ENCODE measurements at places on chromosomes 4 and X.
A peak's percentile ranks its signal among the peaks of the same experiment; 100 is the strongest.

DNA sequence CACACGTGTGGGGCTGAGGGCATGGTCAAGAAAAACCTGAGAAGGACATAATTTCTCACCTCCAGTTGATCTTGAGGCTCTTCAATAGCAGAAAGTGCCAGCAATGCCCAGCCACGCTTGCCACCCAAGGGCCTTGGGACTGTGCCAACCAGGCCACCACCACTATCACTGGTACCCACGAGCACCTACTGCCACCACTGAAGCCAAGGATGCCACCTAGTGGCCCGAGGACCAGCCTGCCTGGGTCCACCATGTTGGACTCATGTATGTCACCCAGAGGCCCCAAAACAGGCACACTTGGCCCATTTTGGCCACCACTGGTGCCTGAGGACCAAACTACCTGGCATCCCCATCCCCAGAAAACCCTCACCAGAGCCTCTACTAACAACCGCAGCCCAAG, 191.8 kb downstream of the ADAM29 start:
- no peak for DNase-seq

DNA sequence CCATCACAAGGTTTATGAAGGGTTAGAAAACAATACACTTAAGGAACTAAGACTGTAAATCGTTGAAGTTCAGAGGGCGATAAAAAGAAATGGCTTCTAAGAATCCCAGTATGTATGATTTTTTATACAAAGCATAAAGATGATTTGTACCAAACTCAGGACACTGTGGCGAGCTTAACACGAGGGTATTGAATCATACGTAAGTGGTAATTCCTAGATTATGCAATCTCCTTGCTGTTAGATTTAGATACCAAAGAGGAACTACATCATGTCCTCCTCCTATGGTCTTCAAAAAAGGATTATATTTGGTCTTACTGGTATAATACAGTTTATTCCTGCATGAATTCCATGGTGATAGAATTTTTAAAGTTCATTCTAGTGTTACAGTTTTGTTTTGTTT, 23.9 kb downstream of the NFKB1 start:
- DNase-seq, result no peak

DNA sequence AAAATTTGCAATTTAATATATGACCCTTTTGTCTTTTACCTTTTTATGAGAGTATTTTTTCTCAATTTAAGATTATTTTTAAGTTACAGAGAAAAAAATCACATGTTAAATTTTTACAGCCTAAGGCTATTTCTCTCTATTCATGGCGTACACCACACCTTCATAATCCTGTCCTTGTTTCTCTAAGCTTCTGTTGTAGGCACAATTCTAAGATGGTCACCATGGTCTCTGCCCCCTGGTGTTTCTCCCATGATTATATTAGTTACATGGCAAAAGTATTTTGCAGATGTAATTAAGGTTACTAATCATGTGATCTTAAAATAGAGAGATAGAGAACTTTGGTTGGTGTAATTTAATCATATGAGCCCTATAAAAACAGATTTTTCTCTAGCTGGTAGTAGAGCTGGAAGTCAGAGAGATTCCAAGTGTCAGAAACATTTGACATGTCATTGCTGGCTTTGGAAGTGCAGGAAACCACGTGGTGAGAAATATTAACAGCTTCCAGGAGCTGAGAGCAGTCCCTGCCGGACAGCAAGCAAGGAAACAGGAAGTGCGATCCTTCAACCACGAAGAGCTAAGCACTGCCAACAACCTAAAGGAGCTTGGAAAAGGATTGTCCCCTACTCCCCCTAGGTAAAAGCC, 89.8 kb downstream of the EIF4E start:
- no peak for DNase-seq

DNA sequence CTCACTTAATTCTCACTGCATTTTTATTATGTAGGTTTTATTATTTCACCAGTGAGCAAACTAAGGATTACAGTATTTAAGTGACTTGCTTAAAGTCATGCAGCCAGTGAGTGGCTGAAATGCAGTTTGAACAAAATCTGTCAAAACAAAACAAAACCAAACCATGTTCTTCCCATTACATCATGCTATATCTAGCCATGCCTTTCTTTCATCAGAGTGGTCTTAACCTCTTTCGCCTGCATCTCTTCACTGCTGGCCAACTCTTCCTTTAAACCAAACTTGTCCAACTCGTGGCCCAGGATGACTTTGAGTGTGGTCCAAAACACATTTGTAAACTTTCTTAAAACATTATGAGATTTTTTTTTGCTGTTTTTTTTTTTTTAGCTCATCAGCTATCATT, 223.2 kb downstream of the PCDH7 start:
- no peak for DNase-seq

DNA sequence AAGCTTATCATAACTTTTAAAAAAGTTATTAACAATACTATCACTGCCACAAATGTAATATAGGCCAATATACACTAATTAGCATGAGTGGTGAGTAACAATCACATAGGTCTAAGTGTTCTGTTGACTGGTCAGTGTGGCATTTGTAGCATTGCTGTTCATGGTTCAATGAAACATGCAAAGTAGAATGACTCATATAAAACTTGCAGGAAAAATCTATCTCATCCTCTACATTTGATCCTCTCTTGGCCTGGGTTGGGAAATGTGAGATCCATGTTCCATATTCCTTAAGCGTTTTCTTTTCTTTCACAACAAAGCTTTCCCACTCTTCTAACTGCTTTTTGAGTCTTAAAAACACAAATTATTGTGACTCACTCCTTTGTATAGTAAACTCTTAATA, 1418.7 kb downstream of the FSTL5 start:
- DNase-seq, result no peak

GRCh38 chr4:54403700-54404453, 174.8 kb downstream of the PDGFRA start:
- no peak for DNase-seq

DNA sequence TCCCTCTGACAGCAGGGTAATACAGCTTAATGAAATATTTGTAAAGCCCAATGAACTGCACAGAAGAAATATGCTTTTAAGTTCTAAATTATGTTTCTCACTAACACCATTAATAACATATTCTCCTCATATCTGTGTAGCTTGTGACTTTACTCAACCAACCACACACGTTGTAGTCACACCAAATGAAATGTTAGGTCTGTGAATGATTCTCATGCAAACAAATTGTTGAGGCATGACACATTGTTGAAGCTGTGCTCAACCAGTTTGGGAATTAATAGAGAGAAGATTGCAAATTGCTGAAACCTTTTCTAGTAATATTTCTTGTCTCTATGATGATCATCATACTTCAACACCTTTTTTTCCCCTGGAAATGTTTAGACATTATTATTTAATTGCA, 645.9 kb downstream of the PCDH7 start:
- DNase-seq, result no peak

DNA sequence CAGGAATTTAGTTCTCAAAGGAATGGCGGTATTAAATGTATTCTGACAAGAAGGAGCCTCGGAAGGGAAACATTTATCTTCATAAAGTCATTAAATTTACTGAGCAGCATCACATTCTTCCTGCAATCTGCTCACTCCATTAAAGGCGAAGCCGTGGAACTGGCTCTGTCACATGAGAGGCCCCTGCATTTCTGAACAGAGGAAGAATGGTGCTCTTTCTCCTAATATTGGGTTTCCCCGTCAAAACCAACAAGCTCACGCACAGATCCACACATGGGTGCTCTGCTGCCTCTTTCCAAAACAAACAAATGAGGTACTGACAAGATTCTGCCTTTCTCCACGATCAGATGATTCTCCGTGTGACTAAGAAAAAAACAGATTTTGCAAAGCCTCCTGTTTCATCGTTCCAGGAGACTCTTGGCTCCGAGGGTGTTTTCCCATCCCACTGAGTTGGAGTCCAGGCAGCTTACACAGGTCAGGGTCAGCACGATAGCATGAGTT, 191.2 kb downstream of the IDS start:
- no peak for DNase-seq

DNA sequence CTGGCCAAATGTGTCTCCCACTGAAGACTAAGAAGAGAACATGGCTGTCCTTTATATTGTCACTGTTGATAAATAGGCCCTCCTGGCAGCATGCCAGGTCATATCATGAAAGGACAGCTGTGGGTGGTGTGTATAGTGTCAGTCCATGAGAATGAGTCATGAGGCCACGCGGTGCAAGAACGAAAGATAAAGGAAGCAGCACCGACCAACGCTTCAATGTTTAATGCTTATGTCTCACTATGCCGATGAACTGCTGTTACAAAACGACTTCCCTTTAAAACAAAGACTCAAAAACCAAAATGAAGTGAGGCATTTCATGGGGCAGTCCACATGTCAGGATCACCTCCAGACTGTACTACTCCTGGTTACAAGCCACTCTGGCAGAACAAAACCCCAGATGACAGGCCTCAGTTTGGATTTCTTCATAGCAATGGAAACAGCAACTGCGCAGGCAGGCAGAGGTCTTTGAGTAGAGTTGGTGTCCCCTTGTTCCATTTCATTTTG, 5.2 kb upstream of the TCEANC start:
- peak; percentile 20 for DNase-seq

DNA sequence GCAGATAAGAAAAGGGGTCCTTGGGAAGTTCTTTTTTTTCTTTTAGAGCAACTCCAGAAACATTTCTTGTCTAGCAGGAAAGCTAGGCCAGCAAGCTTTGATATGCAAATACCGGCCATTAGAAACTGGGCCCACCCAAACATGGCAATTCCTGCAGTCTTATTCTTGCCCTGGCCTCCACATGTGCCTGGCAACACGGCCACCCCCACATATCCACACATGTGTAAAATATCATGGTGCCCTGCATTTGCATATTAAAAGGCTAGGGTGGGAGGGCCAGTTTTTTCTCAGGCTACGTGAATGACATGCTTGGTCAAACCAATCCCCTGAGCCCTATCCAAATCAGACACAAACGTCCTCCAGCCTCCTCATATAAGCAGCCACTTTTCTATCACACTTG, 171.7 kb upstream of the ZCCHC13 start:
- DNase-seq, result no peak

DNA sequence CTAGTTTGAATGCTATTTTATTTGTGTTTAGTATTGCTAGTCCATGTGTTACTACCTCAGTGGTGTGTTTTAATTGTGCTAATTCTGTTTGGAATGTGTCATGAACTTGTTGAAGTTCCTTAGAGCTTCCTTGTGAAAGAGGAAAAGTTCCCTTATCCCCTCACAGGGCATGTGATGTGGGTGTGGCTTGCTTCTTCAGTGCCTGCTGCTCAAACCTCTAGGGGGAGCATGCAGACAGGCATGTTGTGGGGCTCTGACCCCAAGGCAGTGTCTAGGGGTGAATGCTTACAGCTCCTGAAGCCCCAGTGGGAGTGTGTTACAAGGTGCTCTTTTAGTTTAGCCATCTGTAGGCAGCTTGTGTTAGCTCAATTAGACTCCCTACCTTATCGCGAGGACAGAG, 86.5 kb downstream of the MAGED4 start:
- DNase-seq, result no peak

DNA sequence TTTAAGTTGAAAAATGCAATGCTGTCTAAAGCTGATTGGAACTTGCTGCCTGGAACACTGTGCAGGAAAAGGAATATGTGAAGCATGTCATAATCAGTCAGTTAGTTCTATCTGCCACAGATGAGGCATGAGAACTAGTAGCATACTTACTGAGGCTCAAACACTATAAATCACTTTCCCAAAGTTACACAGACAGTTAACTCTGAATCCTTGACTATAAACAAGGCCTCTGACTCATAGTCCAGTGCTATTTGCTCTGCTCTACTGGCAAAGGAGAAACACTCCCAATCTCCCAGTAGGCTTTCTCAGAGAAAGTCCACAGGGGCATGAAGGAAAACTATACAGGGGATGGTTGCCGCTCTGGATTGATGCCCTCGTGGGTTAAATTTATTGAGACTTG, 2078.4 kb upstream of the TENM3 start:
- DNase-seq, result no peak

DNA sequence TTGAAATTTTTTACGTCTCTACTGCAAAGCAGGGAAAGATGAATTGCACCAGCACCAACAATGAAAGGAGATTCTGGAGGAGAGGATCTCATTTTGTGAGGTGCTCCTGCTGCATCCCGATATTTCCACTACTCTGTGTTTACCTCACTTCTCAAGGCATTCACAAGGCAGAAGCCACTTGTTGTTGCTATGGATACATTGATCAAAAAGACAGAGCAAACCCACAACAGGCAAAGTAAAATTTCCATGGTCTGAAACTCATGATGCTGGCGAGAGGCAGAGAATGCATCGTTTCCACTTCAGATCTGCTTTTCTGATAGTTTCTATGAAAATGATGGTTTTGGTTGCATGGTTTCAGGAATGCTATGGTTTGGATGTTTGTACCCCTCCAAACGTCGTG, 323.3 kb downstream of the ASMT start:
- no peak for DNase-seq

DNA sequence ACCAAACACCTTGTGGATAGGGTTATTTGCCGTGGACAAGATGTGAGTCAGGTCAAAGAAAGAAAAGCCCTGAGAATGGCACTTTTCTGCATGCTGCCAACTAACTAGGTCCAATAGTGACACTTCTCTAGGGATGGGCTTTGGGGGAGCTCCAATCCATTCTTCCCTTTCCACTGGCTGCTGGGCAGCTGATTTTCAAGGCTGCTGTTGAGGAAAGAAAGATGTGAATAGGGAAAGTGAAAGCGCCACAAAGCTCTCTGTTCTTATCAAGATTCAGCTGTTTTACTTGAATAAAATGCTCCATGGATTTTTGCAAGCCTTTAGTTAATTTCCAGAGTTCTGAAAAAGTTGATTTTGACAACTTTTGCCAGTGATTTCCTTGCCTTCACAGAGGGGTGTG, 244.2 kb upstream of the F9 start:
- DNase-seq, result no peak

- no peak for DNase-seq
Measured at GRCh38 chr4:101500742-101501141, 153.4 kb upstream of the PPP3CA start.

DNA sequence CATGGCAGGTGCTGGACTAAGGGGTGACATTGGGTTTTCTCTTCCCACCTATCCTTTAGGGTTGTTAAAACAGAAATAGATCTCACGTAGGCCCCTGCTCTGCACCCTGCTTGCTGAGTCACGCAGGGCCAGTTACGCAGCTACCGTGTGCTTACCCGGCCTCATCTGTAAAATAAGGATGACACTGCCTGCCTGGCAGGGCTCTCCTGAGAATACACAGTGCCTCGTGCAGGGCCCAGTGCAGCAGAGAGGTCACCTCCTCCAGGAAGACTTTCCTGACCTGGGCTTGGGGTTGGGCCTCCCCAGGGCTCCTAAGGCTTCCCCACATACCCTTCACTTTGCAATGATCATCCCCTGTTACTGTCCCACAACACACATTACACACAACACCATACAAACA, 33.6 kb upstream of the JAKMIP1 start:
- DNase-seq, result no peak

- DNase-seq, result no peak
Measured at GRCh38 chrX:149152941-149153340, 352.2 kb downstream of the IDS start.

GRCh38 chr4:122728856-122729255, 3.6 kb upstream of the BBS12 start:
- DNase-seq, result no peak

DNA sequence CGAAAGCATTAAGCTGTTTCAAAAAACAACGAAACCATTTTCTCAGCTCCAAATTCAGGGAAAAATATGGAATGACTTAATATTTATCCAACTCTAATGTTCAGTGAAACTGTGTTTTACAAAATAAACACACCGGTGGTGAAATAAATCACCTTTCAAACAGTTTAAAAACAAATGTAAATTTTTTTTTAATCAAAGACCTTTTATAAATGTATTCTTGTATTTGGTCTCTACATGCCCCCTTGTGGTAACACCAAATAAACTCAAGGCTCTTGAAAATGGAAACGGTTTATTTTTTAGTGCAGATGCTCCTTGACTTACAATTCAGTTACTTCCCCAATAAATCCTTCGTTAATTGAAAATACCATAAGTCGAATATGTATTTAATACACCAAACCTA, 45.8 kb upstream of the ITM2A start:
- no peak for DNase-seq

Measured in left ventricle myocardium inferior (tissue), 1 donor.